NCI-H1694 (cell line): ENCODE measurements at places on chromosomes 12 and 14.
A peak's percentile ranks its signal among the peaks of the same experiment; 100 is the strongest.

- DNase-seq = no peak
These were observed 13.8 kb downstream of the ACTN1 start for GRCh38 chr14:68965261-68965761.

DNA sequence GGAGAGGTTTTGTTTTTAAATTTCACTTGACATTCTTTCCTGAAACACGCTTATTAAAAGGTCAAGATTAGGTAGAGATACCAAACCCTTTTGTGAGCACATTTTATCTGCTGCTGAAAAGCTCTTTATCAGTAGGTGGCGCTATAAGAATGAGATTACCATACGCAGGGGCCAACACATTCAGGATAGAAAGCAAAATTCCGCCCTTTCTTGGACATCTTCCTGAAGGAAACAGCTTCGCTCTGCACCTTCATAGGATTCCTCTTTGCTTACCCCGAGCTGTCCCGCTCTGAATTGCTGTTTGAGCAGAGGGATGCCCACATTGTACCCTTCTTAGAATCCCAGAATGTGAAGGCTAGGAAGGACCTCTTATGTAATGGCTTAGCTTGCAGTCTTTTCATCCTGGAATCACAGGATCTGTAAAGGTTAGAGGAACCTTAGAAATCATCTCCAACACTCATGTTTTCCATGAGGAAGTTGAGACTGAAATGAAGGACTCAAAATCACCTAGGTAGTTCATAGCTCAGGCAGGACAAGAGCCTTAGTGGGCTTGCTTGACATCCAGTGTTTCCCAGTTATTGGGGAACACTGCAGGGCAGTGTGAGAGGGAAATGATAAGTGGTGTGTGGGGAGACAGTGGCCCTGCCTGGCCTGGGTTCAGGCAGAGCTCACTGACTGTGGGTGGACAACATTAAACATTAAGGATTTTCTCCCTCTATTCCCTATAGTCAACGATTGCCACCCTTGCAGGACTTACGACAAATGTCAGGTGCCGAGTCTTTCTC, 38.7 kb upstream of the CRY1 start:
- peak; percentile 81 for DNase-seq

GRCh38 chr12:46486588-46486987, 114.0 kb upstream of the SLC38A2 start:
- DNase-seq = no peak

DNA sequence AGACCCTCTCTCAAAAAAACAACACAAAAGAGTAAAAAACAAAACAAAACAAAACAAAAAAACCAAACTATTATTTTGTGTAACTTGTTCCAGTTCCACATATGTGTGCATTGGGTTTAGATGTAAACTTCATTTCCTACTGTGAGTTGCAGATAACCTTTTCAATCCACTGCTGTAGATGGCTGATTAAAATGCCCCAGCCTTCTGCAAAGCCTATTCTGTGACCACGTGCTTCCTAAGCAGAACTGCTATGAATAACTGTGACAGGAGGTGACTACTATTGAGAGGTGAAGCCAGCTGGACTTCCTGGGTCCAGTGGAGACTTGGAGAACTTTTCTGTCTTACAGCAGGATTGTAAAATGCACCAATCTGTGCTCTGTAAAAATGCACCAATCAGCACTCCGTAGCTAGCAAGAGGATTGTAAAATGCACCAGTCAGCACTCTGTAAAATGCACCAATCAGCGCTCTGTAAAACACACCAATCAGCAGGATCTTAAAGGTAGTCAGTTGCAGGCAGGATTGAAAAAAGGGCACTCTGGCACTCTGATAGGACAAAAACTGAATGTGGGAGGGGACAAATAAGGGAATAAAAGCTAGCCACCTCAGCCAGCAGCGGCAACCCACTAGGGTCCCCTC, 10.3 kb upstream of the ELK3 start:
- no peak for DNase-seq

GRCh38 chr14:89792489-89793366, 161.8 kb downstream of the EFCAB11 start:
- DNase-seq = no peak

GRCh38 chr14:32823706-32824105, 115.0 kb upstream of the NPAS3 start:
- no peak for DNase-seq

GRCh38 chr14:61477712-61478462, 156.5 kb downstream of the PRKCH start:
- no peak for DNase-seq

DNA sequence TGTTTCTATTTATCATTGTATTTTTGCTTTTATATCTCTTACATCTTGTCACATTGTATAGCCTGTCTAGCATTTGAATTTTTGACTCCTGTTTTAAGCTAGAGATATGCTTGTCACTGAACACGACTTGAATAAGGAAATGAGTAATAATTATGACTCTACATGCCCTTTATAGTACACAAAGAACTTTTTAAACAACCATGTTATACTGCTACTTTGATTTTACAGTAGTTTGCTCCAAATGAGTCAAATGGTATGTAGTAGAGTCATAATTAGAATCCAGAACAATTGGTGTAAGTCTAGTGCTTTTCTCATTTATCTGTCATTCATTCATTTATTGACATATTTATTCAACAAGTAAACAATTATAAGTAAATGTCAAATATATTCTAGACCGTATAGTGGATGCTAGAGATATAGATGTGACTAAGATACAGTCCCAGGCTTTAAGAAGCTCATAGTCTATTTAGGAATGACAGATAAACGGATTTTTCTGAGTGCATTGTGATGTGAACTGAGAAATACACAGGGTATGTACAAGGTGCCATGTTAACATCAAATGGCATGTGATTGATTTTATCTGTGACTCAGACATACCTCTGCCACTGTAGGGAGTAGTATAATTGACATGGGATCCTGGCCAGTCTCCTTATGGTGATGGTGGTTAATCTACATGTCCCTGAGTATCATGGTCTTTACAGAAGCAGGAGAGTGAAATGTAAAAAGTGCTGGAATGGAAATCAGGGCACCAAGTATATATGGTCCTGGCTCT, 799.7 kb downstream of the DIO2 start:
- no peak for DNase-seq

DNA sequence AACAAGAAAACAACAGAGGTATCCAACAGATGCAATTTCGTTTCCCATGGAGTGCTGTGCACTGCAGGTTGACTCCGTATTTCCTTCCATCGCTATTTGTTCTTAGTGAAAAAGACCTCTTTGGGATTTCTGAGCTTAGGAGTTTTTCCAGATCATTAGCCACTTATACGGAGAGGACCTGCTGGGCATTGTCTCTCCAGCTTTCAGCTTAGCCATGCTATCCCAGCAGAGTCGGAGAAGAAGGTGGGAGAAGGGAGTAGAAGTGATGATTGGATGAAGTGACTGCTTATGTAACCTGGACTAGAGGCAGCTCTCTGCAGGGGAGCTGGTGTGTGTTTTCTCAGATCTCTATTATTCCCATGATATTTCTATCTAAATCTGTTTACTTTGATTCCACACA, 737.7 kb downstream of the DIO2 start:
- no peak for DNase-seq

DNA sequence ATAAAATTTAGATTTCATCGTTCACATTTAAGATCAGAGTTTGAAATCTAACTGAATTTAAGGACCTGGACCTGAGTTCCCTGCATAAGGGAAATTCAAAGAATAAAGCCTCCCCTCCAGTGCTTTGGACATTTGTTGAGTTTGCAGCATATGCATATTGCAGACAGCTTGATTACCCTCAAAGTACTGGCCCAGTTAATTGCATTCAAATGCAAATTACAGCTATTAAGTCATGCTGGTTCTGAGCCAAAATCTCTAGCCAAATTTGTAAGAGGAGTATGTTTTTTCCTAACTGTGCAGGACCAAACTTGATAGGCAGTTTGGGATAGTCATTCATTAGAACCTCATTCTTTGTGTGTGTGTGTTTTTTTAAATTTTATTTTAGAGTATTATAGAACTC, 9.1 kb upstream of the KIF21A start:
- DNase-seq = peak; percentile 16

- no peak for DNase-seq
These were observed 123.3 kb downstream of the KCNC2 start for GRCh38 chr12:75086091-75087038.

- DNase-seq = no peak
These were observed 5.5 kb downstream of the AJUBA start for GRCh38 chr14:22976620-22977433.

- DNase-seq = no peak
These were observed 5.3 kb upstream of the GDF11 start for GRCh38 chr12:55737581-55738122.

- no peak for DNase-seq
These were observed 75.3 kb downstream of the AACS start for GRCh38 chr12:125140279-125141209.

- DNase-seq = no peak
These were observed 158.5 kb upstream of the HMGA2 start for GRCh38 chr12:65665817-65666216.

DNA sequence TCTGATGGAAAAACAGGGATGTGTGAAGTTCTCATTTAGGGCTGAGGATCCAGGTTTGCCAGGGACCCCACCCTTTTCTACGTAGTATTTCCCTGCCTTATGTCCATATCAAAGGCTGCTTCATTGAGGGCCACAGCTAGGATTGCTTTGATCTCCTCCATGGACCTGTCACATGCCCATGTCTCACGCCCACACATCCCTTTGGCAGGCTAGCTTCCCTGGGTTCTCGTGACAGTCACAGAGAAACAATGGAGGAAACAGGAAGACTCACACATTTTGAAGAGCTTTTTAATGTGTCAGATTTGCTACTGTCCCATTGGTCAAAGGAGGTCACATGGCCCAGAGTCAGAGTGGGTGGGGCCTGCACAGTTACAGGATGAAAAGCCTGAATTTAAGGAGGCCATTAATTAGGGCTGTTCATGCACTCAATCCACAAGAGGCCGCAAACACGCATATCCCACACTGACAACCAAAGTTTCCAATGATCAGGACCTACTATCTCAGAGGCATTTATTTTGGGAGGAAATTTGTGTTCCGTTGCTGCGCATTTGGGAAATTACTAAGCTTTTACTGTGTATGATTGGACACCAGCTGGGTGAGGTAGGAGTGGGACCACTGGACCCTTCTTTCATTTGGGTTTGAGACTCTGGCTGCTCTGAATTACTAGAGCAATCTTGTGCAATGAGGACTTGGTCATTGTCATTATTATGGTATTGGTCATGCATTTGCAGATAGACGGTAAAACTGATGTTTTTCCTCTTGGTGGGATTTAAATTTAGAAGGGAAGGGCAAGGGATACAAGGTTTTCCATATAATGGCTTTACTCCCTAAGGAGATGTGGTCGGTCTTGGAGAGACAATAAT, 266.2 kb downstream of the KTN1 start:
- DNase-seq = no peak

DNA sequence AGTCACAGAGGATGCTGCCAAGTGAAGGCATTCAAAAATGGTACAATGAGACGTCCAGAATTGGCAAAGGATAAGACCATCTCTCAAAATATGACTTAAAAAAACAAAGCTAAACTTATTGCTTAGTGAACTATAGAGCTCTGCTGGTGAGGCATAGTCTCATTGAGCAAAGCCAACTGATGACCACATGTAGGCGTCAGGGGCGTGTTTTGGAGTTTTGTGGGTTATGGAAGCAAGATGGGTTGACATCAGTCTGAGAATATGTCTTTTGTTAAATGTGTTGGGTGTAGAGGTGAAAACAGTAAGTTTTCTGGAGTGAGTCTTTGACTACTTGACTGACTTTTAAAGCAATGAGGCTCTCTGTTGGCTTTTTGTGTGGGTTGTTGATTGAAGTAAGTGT, 47.2 kb downstream of the ATL1 start:
- no peak for DNase-seq

GRCh38 chr14:34051966-34052657, 101.2 kb upstream of the EGLN3 start:
- DNase-seq = no peak

GRCh38 chr12:16135323-16135722, 142.2 kb downstream of the SLC15A5 start:
- no peak for DNase-seq

- DNase-seq = no peak
These were observed 308.7 kb upstream of the DIO3 start for GRCh38 chr14:101252443-101253214.

DNA sequence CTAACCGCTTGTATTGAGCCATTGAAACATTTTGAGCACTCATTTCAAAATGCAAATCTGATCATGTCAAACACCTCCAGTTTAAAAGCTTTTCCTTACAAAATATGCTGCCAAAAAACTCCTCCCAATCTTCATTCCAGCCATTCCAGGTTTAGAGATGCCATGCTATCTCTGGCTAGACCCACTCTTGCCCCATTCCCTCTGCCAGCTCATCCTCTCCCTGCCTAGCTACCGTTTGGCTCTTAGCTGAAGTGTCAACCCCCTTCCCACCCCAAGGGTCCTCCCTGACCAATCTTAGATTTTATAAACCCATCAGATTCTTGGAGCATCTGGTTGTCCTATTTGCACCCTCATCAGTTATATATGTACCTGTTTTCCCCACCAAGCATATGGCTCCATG, 75.0 kb downstream of the SCAF11 start:
- DNase-seq = no peak

DNA sequence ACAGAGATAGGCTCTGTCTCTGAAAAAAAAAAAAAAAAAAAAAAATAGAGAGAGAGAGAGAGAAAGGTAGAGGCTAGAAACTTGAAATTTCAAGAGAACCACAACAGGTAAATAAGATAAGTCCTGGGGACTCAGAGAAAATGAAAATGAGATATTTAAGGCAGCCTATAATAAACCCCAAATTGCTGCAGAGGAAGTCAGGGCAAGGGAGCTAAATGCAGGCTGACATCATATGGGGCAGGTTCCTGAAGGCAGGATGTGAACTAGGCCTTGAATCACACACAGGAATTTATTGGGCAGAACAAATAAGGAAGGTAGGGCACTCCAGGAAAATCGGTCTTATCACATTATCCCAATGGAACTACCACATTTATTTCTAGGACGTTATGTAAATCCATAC, 54.9 kb upstream of the NUDT4 start:
- DNase-seq = no peak

DNA sequence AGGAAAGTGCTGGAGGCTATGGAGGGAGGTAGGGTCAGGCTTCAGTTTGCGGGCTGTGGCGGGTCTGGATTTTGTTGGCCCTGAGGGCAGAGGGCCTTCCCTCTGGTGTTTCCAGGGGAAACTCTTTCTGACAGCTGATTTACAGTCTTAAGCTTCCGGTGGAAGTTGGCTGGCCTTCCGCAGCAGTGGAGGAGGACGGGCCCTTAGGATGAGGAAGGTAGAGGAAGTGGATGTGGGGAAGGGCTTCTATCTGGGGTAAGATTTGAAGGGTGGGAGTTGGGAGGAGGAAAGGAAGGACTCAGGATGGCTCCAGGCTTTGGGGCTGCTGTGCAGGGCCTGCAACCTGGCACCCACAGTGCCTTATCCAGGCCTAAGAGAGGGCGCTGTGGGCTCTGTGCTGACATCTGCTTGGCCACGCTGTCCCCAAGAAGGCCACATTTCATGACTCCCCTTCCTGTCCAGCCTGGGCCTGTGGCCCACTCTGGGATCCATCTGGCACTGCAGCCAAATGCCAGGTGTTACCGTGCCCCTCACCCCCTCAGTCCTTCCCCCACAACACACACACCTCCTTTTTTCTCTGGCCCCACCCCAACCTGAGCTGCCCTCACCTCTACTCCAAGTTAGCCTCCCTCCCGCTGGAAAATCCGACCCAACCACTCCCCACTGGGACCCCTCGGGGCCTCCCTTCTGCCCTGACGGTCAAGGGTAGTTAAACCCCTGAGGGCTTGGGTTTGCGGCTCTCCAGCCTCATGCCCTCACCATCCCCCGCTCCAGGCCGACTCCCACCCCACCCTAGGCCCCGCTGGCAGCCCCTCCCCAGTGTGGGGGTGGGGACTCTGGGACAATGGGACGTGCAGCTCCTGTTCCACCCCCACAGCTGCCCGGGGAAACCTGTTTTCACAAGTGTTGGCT, 7.7 kb upstream of the PPP1R13B start:
- peak; percentile 98 for DNase-seq
